K562 (cell line): ENCODE measurements at places on chromosomes 3 and 15. TPM values are rescaled to one million over a fixed set of nuclear protein-coding genes. Genes with fewer than 3 reads are reported as not detected.

- peak; percentile 25 for DNase-seq
Measured at GRCh38 chr3:26712211-26713026, 89.8 kb downstream of the LRRC3B start.

The HMG20A gene
- polyA plus RNA-seq: 30.3 and 34.3 TPM in 2 replicates

The SLC28A2 gene
- not detected in 2 replicates for polyA plus RNA-seq

The CTXN2 gene
- polyA plus RNA-seq: not detected in 2 replicates

GRCh38 chr3:10758304-10759037 is 57.6 kb upstream of the SLC6A11 start:
- peak; percentile 76 for DNase-seq

DNA sequence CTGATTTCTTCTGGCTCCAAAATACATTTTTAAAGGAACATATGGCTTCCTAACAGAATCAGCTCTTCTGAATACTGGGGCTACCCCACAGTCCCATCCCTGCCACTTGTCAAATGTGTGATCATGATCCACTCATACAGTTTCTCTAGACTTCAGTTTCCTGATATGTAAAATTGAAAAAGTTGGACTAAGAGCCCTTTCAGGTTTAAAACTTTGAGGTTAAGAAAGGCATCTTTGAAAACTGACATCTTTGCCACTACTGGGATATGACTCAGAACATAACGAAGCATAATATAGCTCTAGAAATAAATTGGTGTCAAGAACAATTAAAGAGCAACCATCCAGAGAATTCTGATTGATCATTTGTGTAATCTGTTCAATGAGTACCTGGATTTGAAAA is 248.3 kb downstream of the IL5RA start:
- DNase-seq: no peak

GRCh38 chr3:99013777-99014315 is 112.4 kb upstream of the DCBLD2 start:
- DNase-seq: no peak

- DNase-seq: peak; percentile 33
Measured at GRCh38 chr3:195911946-195912270, 3.6 kb upstream of the TNK2 start.

The KBTBD13 gene
- polyA plus RNA-seq: 0.12 and 0.22 TPM in 2 replicates

The GATA2 gene
- polyA plus RNA-seq: 113 and 118 TPM in 2 replicates

The AMT gene
- polyA plus RNA-seq: 0.98 and 2.1 TPM in 2 replicates

The SLC9A9 gene
- polyA plus RNA-seq: not detected in 2 replicates

GRCh38 chr3:147415874-147416273 is 6.7 kb downstream of the ZIC1 start:
- DNase-seq: no peak

DNA sequence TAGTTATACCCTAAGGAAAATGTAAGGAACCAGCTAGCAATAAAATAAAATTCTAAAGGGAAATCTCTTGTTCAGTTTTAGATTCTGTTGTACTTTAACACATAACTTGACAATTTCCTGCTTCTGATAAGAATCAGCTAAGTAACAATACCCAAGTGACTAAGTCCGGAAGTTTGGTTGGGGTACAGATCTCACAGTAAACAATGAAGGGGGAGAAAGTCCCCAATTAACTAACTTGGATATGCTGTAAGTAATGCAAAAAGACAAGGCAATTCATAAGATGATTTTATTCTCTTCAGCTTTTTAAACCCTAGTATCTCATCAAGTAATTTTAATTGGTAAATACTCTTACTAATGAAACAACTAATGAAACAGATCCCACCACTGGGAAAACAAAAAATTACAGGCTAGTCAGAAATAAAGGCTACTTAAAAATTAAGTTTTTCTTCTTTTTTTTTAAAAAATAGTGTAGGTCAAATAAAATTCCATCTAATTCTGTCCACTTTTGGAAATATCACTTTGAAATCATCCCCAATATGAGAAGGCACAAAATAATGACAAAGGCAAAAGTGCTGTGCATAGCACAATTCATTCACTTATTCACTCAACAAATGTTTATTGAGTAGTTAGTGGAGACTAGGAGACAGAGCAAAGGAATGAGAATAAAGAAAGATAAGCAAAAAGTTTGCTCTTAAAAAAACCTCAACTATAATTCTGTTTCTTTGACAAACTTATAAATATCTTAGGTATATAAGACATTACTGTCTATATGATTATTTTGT is 37.8 kb upstream of the IL20RB start:
- DNase-seq: no peak

DNA sequence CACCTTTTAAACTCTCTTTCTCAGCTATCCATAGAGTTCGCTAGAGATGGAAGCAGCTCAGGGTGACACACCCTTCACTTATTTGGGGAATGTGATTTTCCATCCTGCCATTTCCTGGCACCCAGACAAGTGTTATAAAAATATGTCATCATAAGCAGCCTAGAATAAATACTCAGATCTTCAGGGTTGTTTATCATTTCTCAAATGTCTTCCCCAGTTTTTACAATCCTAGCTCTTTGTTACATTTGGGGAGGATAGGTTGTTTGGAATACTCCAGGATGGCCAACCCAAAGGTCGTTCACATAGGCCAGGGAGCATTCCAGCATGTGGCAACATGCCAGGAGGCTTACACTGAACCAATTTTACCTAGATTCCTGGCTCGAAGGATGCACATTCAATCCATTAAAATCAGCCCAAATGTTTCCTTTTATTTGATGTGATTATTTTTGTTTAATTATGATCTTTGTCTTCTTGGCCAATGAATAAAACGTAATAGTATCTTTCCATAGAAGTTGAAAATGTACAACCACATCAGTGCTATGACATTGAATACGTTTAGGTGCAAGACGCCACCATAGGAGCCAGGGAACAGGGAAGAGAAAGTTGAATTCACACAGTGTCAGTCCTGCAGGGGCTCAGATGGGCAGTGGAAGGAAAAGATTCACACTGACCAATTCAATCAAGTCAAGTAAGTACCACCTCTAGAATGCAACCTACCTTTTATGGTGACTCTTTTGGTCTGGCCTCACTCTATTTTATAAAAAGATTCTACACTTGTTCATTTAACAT is 537.7 kb upstream of the MDFIC2 start:
- DNase-seq: no peak

The ZIC4 gene
- polyA plus RNA-seq: not detected in 2 replicates

DNA sequence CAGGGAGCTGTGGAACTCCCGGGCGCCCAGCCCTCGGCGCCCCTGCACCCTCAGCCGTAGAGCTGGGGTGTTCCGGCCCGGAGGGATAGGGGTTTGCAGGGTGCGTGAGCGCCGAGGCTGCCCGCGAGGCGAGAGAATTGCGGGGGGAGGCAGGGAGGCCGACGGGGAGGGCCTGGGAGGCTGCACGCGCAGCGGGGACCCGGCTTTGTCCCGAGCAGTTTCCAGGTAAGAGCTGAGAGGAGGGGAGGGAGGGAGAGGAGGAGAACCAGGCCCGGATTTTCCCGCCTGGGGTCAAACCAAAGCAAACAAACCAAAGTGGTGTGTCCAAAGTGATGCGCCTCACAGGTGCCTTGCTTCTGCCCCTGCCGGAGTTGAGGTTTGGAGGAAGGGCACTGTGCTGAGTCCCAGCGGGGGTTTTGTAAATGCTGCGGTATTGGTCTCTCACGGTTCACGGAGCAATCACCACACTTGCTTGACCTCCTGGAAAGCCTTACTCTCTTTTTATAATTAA is 146.4 kb downstream of the TJP1 start:
- DNase-seq: no peak

DNA sequence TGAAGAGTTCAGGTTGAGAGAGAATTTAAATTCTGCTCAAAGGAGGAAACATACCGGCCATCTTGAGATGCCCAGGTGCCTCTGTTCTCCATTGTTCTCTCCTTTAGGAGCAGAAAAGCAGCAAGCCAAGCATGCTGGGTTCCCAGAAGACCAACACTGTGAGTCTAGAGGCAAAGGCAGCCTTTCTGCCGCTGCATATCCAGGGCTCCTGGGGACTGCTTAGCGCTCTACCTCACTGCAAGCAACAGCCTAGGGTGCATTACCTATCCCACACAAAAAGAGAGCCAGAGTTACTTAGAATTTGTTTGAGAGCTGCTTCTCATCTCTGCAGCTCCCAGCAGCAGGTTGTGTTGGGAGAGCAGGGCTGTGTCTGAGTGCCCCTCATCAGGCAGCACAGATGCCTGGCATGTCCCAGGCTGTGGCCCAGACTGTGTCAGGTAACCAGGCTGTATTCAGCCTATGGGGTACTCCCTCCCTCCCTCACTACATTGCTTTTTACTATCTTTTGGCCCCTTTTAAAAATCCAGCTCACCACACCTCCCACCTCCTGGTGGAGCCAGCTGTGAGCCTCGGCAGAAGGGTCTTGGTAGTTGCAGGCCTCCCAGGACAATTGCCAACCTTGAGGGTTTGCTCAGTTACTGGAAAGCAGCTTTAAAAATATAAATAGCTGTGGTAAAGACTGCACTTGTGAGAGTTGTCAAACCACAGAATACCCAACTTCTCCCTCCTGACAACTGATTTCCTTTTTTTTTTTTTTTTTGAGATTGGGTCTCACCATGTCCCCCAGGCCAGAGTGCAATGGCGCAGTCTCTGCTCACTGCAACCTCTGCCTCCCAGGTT is 30.2 kb downstream of the BCL2L10 start:
- DNase-seq: no peak

DNA sequence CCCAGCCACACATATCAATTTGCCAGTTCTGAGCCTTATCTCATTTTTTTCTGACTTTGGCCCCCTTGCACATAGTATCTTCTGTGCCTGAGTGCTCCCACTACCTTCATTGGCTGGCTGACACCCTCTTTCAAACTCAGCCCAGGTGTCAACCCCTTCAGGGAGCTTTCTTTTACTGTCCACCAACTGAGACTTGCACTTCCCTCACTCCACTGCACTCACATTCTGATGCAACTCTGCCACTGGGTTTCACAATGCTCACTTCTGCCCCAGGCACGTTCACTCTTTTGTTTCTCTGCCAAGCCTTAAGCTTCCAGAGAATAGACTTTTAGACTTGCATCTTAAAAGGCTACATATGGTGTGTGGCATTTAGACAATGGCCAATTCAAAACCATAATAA is 101.5 kb upstream of the CBLB start:
- DNase-seq: no peak

DNA sequence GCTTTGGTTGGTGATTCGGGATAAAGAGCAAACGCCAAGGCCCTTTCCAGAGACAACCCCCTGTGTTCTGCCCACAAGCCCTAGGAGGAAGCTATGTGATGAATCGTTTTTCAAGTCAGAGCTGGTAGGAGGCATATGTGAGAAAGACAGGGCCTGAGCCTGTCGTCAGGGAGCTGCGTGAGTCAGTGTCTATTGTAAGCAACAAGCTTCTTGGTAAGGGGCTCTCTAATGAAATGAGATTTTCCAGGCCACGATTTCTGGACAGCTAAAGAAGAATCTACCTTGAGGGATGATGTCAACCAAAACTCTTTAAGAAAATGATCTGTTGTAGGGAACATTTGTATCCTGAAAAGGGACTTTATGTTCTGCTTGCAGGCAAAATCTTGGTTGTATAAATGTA is 318.9 kb upstream of the IL12A start:
- DNase-seq: no peak

The SAMMSON gene
- 1.9 and 2.2 TPM in 2 replicates for polyA plus RNA-seq

DNA sequence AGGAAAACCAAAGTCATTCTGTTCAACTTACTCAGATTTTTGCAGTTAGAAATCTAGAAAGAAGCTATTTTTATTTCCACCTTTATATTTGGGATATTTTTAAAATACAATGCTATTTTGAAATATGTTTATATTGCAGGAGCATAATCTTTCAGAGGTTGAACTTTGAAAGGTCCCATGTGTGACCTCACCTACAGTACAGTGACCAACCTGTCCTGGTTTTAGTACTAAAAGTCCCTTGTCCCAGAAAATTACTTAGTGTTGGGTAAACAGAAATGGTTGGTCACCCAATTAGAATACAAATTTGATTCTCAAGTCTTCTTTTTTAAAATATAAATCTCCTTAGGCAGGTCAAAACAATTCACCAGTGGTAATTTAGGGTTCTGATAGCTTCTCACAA is 141.6 kb upstream of the FRMD4B start:
- DNase-seq: no peak

DNA sequence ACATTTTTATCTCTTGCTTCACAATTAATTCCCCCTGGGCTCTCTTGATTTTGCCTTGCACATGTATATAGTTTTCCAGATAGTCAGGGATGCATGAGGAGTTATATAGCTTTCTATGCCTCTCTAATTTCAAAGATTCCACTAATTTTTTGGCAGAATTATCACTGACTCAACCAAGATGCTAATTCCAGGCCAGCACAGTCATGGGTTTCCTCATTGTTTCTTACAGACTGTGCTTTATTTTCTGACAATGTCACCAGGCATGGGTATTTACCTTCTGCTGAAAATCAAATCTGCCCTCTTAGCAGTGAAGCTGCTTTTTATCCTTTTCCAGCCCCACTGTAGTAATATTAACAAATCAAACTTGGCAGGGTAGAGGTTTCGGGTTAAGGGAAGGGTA is 1520.6 kb upstream of the CADM2 start:
- DNase-seq: no peak

The SEMA6D gene
- not detected in 2 replicates for polyA plus RNA-seq

DNA sequence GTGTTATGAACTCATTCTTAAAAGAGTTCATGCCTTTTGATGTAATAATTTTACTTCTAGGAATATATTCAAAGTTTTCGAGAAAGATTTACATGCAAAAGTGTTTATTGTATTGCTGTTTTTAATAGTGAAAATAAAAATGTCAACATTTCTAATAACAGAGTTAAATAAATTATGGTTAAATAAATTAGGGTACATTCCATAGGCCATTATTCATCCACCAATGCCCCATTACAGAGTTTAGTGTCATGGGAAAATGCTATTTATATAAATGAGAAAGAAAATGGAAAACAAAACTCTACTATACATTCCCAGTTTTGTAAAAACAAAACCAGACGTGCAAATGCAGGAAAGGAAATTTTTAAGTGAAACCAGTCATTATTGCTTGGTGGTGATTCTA is 538.1 kb upstream of the TBL1XR1 start:
- no peak for DNase-seq

DNA sequence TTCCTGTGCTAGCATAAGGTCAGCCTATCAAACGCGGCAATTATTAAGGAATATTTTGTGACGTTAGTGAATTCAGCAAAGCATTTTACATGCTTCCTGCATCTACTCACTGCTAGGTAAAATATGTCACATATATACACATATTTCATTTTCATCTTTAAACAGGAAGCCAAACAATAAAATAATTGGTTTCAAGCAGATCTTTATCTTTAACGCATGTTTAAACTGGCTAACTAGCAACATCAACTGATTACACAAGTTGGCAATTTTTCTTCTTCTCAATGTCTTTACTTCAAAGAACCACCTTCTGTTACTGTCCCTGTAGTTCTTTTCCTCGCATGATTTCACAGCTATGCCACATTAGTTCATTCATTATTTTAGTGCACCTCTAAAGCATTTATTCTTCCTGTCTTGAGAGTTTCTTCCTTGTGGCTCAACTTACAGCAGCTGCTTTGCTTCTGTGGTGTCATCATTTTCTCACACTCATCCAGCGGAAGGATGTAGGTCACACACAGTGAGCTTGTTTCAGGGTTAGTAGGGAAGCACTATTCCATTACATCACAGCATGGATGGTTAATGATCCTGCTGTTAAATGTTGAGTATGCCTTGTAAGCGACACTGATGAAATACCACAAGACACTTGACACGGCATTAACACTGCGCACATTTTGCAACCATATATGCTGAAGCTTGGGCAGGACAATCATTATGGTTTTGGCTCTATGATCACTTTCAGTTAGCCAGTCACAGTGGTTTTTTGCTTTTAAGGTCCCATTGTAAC is 2.3 kb upstream of the BCHE start:
- no peak for DNase-seq

- peak; percentile 26 for DNase-seq
Measured at GRCh38 chr15:65757256-65757655, 34.8 kb downstream of the DENND4A start.

- DNase-seq: no peak
Measured at GRCh38 chr3:152557302-152557999, 277.5 kb upstream of the P2RY1 start.
